ENCODE measurements at places on chromosomes 4 and X.

DNA sequence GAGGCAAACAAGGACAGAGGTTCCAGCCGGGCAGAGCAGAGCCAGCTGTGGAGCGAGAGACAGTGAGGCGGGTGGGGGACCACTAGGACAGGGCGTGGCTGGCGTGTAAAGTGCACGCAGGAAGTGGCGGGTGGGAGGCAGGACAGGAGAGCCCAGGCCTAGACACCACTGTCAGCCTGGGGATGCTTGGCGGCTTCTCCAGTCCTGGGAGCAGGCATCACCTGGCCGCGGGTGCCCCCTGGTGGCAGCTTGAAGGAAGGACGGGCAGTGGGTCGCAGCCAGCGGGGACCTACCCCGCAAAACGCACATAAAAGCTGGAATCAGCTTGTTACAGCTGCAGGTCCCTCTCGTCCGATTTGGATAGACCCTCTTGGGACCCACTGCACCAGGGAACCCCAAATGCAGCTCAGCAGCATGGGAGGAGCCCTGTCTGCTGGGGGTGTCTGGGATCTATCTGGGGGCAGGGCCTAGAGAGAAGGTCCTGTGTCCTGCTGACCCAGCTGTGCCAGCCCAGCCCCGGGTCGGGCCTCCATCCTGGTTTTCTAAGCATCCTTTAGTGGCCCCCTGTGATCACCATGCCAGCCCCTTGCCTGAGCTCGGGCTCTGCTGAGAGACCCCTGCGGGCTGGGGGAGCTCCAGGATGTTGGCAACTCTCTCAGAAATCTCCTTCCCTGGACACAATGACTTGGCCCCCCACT is 57.7 kb downstream of the WFS1 start:
- DNase-seq, result peak; percentile 87

DNA sequence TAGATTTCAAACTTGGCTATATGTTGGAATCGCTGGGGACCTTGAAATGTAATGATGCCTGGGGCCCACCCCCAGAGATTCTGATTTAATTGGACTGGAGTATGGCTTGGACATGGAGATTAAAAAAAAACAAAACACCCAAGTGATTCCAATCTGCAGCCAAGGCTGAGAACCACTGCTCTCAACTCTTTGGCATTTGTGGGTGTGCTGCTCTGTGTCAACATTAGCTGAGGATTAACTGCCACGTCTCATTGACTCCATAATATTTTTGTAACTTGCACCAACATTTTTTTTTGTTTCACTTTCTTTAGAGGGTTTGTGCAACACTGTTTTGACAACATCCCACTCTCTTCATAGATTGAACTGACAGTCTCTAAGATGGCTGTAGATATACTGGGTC is 41.1 kb upstream of the PDK3 start:
- no peak for DNase-seq

- no peak for DNase-seq
These were observed 41.6 kb upstream of the XIAP start for GRCh38 chrX:123818243-123818642.

DNA sequence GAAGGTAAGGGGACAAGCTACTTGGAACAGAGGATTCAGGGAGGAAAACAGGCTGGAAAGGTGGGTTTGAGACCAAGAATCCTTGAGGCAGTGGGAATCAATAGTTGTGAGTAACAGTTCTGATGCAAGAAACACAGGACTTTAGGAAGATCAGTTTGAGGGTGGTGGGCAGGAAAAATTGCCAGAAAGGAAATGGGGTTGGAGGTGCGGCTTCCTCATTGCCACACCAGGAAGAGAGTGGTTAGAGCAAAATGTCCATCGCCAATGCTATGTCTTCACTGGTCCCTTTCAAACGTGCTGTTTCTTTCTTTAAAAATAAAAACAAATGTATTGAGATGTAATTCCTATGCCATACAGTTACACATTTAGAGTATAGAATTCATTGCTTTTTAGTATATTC is 57.1 kb upstream of the NOCT start:
- no peak for DNase-seq

GRCh38 chr4:155877971-155878370 is 11.9 kb upstream of the ASIC5 start:
- DNase-seq, result no peak
